Fibroblast of the conjunctiva (primary cell): ENCODE measurements at places on chromosomes 6 and 20.

DNA sequence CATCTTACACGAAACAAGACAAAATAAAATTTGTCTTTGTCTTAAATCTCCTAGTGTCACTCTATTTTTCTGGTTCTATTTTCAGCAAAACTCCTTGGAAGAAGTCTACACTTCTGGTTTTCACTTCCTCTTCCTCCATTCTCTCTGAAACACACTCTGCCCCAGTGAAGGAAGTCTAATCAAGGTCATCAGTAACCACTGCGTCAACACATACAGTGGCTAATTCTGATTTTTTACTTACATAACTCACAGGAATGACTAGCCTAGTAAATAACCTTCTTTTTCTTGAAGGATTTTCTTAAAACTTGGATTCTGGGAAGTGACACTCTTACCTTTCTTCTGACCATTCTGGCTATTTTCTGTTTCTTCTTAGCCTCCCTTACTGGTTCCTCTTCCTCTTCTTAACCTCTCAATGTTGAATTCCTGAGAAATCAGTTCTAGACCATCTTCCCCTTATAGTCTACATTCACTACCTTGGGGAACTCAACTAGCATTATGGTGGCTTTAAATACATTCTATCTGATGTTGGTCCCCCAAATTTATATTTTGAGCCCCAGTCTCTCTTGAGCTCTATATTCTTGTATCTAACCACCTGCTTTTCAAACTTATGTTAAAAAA is 37.5 kb downstream of the AIG1 start:
- no peak for DNase-seq

DNA sequence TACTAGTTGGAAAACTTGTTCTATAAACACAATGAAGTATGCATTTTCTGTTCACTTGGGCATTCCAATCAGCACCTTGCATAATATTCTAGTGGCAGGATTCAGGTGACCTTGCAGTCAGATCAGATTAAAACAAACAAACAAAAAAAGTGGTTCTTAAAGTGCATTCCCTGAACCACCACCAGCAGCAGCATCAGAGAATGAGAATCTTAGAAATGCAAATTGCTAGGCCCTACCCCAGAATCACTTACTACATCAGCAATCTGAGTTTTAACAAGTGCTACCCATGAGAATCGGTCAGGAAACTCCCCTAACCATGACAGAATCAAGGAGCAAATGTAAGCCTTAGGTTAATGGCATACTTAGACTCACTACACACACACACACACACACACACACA is 41.7 kb downstream of the SNAP25 start:
- no peak for DNase-seq

DNA sequence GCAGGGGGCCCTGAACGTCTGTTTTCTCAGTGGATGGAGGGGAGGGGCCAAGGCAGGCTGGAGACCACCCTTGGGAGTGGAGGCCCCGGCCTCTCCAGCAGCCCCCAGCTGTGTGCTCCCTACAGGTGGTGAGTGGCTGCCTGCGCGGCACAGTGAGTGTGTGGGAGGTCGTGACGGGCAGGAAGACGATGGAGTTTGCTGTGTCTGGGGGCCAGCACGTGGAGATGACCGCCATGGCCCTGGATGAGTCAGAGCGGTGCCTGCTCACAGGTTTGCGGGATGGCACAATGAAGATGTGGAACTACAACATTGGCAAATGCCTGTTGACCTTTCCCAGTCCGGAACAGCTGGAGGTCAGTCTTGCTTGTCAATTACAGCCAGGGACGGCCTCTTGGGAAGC is 52.6 kb downstream of the EFCAB8 start:
- no peak for DNase-seq

GRCh38 chr6:79943133-79943532 is 4.2 kb downstream of the ELOVL4 start:
- no peak for DNase-seq

GRCh38 chr6:33490621-33491020 is 36.2 kb downstream of the ZBTB9 start:
- DNase-seq: no peak

- no peak for DNase-seq
Measured at GRCh38 chr6:46490425-46491200, 636 bp downstream of the RCAN2 start.

GRCh38 chr6:80382811-80383210 is 276.3 kb downstream of the BCKDHB start:
- DNase-seq: no peak
